ENCODE measurements at places on chromosomes 16 and 17.
A peak's percentile ranks its signal among the peaks of the same experiment; 100 is the strongest.

GRCh38 chr17:5164436-5164835 lies 27.2 kb downstream of the ZNF594 start:
- no peak for DNase-seq

DNA sequence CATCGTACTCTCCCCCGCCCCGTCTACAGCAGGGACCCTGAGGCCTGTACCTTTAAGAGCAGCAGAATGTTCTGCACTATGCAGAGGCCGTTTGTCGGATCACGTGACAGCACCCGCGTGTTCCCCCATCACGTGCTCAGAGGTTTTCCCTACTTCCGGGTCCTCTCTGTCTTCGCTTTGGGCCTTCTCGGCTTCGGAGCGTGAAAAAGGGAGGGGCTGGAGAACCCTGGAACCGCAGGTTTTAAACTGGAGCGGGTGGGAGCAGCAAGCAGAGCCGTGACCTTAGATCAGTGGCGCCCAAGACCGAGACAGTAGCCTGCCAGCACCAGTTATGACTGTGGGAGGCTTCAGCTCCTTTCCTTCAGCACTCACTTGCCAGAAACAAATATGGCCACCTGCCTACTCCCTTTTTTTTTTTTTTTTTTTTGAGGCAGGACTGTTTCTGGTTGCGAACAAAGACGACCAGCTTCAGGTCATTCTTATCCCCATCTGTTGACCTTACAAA lies at the start of gene CLN3:
TSS of gene CLN3 (minus strand) at position 105 of the 505 bp plus-strand sequence. CDS start 315 bp downstream, outside the sequence.
- DNase-seq, result peak; percentile 53

DNA sequence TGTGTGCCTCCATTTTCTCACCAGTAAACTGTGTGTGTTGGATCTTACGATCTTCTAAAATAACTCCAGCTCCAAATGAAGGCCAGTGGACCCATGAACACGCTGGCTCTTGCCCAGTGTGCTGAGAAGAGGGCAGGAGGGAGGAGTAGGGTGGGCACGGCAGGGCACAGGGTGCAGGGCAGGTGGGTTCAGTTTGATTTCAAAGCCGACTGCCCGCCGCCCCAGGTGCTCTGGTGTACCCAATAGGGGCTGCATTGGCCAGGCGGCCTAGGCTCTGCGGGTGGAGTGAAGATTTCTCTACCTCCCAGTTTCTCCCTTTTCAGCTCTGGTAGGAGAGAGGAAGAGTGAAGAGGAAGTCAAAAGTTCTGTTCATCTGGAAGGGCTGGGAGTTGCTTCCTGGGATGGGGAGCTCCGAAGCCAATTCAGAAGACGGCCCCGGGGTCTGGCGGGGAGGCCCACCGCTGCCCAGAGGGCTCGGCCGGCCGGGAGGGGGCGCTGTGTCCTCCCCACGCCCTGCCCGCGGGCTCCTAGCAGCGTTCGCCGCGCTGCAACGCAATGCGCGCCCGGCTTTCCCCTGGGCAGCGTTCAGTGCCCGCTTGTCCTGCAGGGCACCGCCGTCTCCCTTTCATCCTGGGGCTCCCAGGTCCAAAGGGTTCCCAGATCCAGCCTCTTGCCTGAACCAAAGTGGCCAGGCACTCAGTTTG lies 1.1 kb upstream of the CRHR1 start:
- peak; percentile 30 for DNase-seq

DNA sequence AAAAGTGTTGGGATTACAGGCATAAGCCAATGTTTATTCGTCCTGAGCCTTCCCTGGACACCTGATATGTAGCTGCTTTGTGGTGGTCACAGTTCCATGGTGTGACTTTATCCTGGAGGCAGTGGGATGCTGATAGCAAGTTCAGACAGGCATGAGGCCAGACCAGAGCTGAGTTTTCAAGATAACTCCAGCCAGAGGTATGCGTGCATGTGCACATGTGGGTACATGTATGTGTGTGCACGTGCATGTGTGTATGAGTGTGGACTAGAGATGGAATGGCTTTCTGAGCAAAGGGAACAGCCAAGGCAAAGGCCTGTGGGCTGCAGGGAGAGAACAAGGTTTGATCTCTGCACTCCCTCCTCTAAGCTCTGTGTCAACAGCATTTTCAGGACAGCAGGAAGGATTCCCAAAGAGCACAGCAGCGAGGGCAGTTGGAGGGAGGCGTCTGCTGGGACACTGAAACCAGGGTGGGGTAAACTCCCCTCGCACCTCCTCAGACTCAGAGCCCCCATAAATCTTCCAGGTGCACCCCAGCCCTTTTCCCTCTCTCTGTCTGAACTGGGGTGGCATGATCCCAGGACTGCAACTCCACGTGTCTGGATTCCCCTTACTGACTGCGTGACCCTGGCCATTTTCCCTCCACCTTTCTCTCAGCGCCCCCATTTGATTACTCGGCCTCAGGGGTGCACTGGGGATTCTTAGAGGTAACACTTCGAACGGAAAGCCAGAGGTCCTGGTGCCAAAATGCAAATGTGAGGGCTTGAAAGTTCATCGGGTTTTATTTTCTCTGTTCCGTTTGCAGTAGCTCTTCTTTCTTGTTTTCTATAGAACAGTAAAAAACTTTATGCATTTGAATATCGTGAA lies 15.3 kb downstream of the NLRC5 start:
- DNase-seq, result no peak

DNA sequence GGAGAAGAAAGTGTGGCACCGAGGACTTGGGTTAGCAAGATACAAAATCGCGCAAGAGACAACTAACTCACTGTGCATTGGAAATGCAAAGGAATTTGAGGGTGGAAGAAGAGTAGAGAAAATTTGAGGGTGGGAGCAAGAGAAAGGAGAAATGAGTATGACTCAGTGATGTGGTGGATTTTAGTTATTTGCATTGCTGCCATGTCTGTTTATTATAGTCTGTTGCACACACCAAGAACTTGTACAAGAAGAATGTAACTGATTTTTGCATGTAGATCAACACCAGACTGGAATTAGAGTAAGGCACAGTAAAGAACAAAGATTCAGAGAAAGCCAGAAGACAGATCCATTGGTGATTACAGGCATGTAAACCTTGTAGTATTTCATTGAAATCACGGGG lies 71.6 kb upstream of the SMIM36 start:
- no peak for DNase-seq

- DNase-seq, result no peak
These were observed 691 bp upstream of the TMEM98 start for GRCh38 chr17:32927201-32927723.

- no peak for DNase-seq
These were observed 38.2 kb downstream of the RTN4RL1 start for GRCh38 chr17:1986783-1987451.

- DNase-seq, result no peak
These were observed 151.7 kb downstream of the ANKFN1 start for GRCh38 chr17:56305007-56305406.

- no peak for DNase-seq
These were observed 548 bp downstream of the TBX2 start for GRCh38 chr17:61400066-61400716.

DNA sequence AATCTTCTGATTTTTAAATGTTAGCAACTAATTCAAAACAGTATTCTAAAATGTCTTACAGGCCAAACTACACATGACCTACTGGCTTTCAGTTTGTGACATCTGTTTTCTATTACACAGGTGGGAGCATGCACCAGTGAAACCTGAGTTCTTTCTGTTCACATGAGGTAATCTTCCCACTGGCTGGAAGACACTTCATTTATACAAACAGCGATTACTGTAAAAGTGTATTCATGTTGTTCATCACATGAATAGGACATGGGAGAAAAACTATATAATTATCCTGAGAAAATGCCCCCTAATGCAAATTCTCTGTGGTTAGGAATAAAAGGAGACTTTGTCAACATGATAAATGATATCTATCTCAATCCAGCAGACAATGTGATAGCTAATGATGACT lies 11.1 kb upstream of the PIK3R5 start:
- DNase-seq, result no peak

DNA sequence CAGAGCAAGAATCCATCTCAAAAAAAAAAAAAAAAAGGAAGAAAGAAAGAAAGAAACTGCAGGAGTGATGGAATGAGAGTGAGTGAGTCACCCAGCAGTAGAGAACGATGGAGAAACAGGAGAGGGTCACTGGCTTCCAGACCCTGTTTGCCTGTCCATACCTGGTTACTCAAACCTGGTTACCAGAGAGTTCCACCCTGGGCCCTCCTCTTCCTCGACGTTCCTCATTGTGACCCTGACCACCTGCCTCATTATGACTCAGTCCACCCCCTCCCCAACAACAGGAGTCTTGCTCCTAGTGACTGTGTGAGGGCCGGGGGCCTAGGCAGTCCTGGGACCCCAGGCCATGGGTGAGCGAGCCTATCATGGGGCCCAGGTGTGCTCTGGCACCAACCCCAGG lies at the start of gene SPEM3:
TSS of gene SPEM3 (plus strand) at position 301 of the 400 bp plus-strand sequence. CDS start at position 347, 46 bp downstream.
- no peak for DNase-seq

DNA sequence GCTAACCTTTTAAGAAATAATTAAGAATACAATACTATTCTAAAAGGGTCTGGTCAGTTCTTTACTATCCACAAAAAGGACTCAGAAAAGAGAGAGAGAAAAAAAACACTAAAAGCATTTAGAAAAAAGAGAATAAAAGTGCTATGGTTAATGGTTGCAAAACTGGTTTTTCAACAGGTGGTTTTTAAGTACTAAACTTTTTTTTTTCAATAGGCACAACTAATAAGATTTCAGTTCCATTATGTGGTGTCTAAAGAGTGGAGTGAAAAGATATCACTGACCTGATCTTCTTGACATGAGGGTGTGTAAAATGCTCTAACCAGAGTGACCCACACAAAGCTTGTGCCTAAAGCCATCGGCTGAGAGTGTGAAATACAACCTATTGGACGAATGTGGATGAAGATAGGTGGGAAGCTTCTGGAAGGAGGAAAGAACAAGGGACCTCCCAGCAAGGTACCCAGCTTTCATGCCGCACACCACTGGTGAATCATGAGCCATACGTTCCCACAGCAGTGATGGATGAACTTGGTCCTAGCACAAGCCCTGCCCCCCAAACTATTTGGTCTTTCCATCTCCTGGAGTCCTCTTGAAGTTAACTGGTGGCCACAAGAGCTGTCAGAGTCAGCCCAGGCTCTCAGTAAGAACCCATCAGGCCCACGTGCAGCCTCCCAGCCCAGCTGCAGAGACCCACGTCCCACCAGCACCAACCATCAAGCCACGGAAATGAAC lies 103.0 kb downstream of the ZFHX3 start:
- no peak for DNase-seq

DNA sequence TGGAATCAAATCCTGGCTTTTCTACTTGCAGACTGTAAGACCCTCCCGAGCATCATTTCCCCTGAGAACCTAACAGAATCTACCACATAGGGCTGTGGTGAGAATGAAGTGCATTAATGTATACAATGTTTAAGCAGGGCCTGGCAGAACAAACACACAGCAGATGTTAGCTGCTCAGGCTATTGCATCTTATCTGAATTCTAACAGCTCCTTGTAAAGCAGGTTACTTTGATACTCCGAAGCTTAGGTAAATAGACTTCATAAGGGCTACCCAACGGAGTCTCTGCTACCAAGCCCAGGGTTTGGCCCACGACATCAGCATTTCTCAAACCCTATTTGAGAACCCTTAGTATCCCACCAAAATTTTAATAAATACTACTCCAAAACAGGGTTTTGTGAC lies 24.4 kb upstream of the NOS2 start:
- no peak for DNase-seq

GRCh38 chr17:7486181-7486580 lies 2.0 kb downstream of the POLR2A start:
- DNase-seq, result no peak

GRCh38 chr16:10408824-10409381 lies 23.0 kb downstream of the ATF7IP2 start:
- DNase-seq, result no peak

- no peak for DNase-seq
These were observed 112.1 kb downstream of the SNX11 start for GRCh38 chr17:48219617-48220016.

GRCh38 chr16:49542391-49542891 lies 168.8 kb downstream of the C16orf78 start:
- DNase-seq, result no peak

DNA sequence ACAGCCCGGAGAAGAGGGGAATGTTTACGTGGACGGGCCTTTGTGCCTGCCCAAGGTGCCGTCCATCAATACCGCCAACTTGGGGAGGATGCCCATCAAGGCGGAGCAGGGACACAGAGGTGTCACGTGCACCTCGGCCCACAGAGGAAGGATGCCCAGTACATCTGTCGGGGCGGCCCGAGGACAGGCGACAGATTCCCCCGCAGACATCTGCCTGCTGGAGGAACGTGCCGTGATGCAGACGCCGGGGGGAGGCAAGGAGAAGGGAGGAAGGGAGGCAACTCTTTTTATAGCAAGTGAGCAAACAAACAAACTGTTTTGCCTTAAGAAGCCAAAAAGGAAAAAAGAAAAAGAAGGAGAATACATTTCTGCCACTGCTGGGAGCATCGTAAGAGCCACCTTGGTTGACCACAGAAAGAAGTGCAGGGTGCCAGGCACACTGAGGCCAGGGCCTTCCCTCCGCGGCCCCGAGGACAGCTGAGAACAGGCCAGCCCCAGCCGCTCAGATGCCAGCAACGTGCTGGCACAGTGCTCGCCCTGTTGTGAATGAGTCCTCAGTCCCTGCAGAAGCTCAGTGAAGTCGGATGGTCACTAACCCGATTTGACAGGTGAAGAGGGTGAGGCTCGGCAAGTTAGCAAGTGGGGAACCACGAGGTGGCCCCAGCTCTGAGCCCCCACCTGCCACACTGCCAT lies 146.4 kb downstream of the RBFOX3 start:
- DNase-seq, result no peak

GRCh38 chr17:6796887-6797490 lies 21.0 kb downstream of the FBXO39 start:
- DNase-seq, result no peak

GRCh38 chr17:29433541-29433940 lies 43.4 kb downstream of the TAOK1 start:
- DNase-seq, result no peak

- no peak for DNase-seq
These were observed 24.8 kb upstream of the CSNK2A2 start for GRCh38 chr16:58222532-58223316.

- no peak for DNase-seq
These were observed 25.9 kb upstream of the SPATA32 start for GRCh38 chr17:45287526-45288500.

DNA sequence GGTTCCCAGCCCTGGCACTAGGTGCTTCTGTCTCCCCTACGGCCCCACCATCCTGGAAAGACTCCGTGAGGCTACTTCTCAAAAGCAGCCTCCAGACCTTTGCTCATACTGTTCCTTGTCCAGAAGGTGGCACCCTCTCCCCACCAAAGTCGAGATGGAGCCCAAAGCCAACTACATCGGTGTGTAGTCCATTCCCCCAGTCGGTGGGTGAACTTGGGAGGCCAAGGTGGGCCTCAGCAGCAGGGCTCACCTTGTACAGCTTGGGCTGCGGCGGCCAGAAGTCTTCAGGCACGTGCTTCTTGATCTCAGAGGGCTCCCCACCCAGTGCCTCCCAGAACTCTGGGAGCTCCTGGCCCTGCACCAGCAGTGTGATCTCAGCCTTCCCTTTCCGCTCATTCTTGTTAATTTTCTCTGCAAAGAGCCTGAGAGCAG lies 10.2 kb downstream of the FLII start:
- DNase-seq, result peak; percentile 54

All from substantia nigra (tissue), 51 donors.